Psoas muscle (tissue), 8 donors: ENCODE measurements at places on chromosomes 7 and 10.
A peak's percentile ranks its signal among the peaks of the same experiment; 100 is the strongest.

DNA sequence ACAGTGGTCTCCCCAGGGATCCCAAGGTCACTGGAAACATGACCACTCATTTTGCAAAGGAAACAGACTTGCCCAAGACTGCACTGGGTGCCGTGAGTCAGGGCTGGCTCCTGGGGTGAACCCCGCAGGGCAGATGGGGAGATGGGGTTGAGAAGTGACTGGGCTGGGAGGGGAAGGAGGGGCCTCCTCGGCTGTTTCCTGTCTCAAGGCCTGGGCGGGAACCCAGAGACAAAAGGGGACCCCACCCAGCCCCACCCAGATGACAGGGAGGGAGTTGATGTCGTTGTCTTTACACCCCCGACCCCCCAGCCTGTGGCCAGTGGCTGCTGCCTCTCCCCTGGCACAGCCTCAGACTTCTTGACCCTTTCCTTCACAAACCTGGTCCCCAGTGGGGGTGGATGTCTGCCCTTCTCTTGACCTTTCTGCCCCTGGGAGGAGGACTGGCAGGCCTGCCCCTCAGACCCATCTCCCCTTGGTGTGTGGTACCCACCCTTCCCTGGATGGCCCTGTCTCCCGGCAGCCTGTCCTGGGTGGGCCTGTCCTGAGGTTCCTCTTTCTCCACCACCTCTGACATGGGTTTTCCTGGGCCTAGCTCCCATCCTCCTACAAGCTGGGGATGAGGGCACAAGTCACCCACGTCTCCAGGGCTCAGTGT is 1.4 kb downstream of the MYO1G start:
- no peak for DNase-seq

GRCh38 chr10:131978366-131978765 is 3.4 kb downstream of the BNIP3 start:
- DNase-seq: no peak

GRCh38 chr7:87507446-87507845 is 32.0 kb upstream of the ABCB4 start:
- no peak for DNase-seq

DNA sequence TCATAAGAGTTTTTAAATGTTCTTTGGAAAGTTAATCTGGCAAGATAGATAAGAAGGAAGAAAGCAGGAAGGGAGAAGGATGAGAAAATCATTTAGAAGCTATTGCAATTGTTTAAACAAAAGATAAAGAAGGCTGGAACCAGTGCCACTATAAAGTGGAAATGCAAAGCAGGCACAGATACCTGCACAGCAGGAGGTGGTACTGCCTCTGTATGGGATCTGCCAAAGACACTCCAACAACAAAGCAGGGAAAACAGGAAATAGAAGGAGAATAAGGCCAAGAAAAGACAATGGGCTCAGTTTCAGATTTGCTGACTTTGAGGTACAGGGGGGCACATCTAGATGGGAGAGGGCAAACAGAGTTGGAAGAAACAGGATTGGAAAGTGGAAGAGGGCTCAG is 138.6 kb downstream of the PPP1R17 start:
- DNase-seq: no peak

DNA sequence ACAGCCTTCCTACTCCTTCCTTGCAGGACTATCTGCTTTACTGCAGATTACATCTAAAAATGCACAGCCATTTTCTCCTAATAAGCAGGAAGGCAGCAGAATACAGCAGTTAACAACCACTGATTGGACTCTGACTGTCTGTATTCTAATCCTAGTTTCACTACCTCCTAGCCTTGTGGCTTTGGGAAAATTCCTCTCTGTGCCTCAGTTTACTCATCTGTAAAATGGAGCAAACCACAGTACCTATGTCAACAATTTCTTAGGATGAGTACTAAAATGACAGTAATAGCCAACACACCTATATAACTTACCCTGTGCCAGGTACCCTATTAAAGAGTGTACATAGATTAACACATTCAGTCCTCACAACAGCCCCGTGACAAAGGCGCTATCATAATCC is 89.5 kb downstream of the ELMO1 start:
- no peak for DNase-seq

DNA sequence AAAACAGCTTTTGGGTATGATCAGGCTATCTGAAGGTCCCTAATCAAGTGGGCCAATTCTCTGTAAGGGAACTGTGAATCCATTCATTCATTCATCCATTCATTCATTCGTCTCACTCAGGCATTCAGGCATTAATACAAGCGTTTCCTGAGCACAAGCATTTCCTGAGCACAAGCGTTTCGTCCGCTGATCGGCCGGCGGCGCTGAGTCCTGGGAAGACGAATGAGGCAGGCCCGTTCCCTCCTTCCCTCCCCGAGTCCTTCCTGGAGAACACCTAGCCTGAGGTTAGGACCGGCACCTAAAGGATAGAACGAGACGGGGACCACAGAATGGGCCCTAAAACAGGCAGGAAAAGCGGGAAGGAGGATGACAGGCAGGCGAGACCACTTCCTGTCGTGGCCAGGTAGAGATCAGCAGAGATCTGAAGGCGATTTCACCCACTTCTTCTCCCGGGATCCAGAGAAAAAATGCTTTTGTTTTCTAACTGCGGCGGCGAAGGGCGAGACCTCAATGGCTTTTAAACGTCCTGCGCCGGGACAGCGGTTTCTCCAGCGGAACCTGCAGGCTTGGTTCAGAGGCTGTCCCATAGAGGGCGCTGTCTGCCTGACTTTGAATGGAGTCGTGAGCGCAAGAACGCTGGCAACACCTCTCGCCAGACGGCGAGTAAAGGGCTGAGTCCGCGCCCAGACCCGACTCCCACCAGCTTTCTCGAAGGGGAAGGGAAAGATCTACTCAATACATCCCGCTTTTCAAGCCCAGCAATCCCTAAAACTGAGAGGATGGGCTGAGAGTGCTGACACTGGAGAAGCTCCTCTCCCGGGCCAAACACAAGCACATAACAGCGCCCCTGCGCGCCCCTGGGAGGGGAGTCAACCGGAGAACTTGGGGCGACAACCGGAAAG is 2.9 kb upstream of the HMX3 start:
- DNase-seq: peak; percentile 90

DNA sequence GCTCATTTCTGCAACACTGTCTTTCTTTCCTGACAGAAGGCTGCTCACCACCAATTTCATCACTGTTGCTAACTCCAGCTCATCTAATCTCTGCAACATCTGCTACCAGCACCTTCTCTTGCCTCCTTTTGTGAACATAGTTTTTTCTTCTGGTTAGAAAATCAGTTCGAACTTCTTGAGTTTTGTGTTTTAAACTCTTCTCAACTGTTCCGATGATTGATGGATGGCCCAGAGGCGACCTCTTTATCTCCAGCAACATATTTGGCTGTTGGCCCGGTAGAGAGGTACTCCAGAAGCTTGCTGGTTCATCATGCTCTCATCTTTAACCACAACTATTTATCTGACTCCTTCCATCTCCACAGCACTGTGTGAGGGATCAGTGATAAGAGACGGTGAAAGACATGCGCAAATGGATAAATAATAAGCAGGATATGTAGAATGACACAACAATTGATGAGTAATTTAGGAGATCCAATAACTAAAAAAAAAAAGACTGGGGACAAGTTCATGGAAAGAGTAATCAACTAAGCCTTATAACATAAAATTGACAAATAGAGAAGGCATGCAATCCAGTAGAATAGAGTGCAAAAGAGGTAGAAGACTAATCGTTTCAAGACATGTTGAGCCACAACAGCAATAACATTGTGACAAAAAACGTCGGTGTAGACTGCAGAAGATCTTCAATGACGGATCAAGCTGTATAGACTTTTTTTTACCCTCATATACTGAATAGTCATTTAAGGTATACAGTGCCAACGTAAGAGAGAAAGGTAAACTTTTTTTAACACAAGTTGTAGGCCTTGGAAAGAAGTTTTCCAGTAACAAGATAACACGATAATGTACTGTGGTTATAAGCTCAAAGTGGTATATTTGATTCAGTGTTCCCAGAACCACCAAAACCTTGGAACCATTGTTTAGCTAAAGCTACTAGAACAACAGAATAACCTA is 152.2 kb downstream of the CRPPA start:
- DNase-seq: no peak

DNA sequence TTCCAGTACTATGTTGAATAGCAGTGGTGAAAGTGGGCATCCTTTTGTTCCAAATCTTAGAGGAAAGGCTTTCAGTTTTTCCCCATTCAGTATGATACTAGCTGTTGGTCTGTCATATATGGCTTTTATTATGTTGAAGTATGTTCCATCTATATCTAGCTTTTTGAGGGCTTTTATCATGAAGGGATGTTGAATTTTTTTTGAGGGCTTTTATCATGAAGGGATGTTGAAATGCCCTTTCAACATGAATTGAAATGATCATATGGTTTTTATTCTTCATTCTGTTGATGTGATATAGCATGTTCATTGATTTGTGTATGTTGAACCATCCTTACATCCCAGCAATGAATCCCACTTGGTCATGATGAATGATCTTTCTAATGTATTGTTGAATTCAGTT is 75.3 kb downstream of the KIF20B start:
- DNase-seq: no peak

DNA sequence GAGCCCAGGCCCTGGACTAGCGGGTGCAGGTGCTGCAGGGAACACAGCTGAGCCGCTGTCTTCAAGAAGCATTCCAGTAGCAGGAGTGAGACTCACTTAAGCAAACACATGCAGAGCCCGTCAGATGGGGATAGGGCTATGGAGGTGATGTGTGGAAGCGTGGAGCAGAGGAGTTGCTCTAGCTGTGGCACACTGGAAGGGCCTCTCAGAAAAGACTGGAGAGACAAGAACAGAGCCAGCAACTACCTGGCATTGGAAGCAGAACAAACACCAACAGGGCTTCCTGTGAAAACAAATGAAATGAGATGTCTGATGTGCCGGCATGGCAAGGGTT is 37.8 kb upstream of the GALNTL5 start:
- DNase-seq: no peak

GRCh38 chr10:104316321-104317099 is 21.8 kb downstream of the ITPRIP start:
- no peak for DNase-seq

- DNase-seq: no peak
Measured at GRCh38 chr7:84162584-84162983, 32.0 kb downstream of the SEMA3A start.

- DNase-seq: no peak
Measured at GRCh38 chr7:45720989-45721388, 146.8 kb downstream of the ADCY1 start.

GRCh38 chr7:81926154-81926553 is 156.3 kb upstream of the HGF start:
- no peak for DNase-seq

DNA sequence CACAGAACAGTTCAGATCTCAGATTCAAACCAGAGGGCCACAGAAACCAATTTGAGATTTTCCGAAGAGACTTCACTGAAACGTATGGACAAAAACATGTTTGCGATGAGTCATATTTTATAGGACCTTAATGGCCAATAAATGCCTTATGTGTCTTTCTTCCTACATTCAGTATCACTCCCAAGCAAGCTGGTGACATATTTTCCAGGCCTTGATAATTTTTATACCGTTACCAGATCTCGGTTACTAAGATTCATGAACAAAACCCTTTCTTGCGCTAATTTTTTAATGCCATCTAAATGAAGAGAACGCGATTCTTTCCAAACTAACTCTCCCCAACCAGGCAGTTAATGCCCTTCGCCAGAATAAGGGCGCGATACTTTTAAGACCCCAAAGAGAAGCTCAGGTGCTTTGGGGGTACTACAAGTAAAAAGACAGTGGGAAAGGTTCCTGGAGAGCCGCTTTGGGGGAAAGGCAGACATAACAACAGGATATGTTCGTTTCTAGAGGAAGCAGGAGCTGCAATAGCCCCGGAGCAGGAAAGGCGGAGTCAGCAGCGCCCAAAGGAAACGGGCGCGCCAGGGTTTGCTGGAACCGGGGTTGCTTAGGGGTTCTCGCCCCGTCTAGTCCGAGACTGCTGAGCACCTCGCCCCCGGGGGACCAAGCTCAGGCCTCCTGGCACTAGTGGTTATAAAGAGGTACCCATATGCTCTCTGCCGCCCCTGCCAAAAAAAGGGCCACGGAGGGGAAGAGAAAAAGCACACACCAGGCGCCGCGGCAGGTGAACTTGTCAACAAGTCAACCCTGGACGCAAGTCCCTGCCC is 884 bp downstream of the ICA1 start:
- DNase-seq: peak; percentile 63

- peak; percentile 81 for DNase-seq
Measured at GRCh38 chr10:71383972-71384687, 12.6 kb upstream of the CDH23 start.

- DNase-seq: peak; percentile 27
Measured at GRCh38 chr10:48289501-48290238, 15.2 kb upstream of the FRMPD2 start.

DNA sequence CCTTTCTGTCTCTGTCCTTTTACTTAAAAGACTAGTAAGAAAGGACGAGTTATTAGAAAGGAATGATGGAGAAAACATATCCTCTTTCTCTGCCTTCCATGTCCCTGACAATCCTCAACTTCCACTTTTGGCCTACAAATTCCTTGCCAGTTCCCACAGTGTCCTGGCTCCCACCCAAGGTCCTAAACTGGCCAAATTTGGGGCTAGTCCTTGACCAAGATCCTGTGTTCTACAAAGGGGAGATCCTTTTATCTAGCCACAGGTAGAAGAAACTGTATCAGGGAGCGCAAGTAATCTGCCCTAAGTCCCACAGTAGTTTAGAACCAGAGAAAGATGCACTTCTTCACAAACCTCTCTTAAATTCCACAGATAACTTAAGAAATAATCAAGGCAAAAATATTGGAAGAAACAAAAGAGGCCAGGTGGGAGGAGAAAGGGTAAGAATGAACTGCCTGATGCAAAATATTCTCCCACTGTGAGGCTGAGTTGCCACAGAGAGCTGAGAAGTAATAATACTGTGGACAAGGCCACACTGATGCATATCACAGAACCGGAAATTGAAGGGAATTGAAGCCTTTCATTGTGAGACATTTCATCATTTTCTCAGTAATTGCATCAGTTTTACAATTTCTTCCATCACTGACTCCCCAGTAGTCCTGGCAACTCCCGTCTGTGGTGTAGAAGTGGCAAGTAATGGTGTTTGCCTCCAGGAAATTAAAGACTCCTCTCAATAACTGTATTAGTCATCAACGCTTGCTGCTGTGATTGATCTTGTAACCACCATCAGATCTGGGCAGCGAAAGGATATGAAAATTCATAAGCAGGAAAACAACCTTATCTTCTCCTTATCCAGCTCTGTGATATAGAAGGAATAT is 47.2 kb downstream of the DNAJC12 start:
- DNase-seq: no peak

DNA sequence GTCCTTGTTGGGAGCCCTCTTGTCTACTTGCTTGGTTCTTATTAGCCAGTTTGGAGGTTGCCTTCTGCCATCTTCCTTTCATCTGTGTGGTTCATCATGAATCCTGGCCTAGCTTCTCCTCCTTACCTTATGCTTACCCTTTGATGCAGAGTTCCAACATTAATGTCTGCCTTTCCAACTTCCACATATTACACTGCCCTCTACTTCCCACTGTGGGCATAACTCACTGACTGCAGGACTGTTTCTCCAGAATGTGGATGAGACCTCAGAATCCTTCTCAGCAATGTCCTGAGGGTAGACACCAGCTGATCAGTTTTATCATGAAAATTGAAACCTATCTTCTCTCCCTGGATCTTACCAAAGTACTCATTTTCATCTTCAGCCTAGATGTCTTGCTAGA is 491.0 kb downstream of the LRMDA start:
- DNase-seq: no peak
